ENCODE measurements at places on chromosomes 16 and 17. TPM values are rescaled to one million over a fixed set of nuclear protein-coding genes. Genes with fewer than 3 reads are reported as not detected.

The TBC1D3 gene
- total RNA-seq: not detected

The SLC46A1 gene
- 2.3 TPM for total RNA-seq

The RASL10B gene
- total RNA-seq: 0.73 TPM

The MCRIP2 gene
- 44.1 TPM for total RNA-seq

The CA5A gene
- total RNA-seq: not detected

The IRX5 gene
- not detected for total RNA-seq

The HS3ST3B1 gene
- total RNA-seq: 13.9 TPM

The ST6GALNAC1 gene
- 1.1 TPM for total RNA-seq

The CDRT15 gene
- total RNA-seq: not detected
